Aorta (tissue), 5 donors: ENCODE measurements at places on chromosomes 2 and 18. TPM values are rescaled to one million over a fixed set of nuclear protein-coding genes. Genes with fewer than 3 reads are reported as not detected.

KATNAL2 gene
- total RNA-seq, result 1.8 TPM

ZSWIM2 gene
- not detected for total RNA-seq

SP3 gene
- total RNA-seq, result 97.6 TPM

SERPINB13 gene
- not detected for total RNA-seq

CYTIP gene
- 21.1 TPM for total RNA-seq

PSD4 gene
- 9.5 TPM for total RNA-seq

DPYSL5 gene
- not detected for total RNA-seq
